ENCODE measurements at places on chromosomes 1 and 21. TPM values are rescaled to one million over a fixed set of nuclear protein-coding genes. Genes with fewer than 3 reads are reported as not detected.

PRRX1 gene
- total RNA-seq = 101 TPM

CHRM3 gene
- under 0.01 TPM for total RNA-seq

LIN28A gene
- not detected for total RNA-seq

OR14I1 gene
- total RNA-seq = not detected

KRTAP19-5 gene
- not detected for total RNA-seq

DDR2 gene
- total RNA-seq = 168 TPM

HENMT1 gene
- 4.2 TPM for total RNA-seq

SPOCD1 gene
- total RNA-seq = 44.0 TPM

CRYAA gene
- total RNA-seq = not detected

HUNK gene
- not detected for total RNA-seq

SLC2A5 gene
- 5.6 TPM for total RNA-seq

CIART gene
- 4.8 TPM for total RNA-seq

CFAP107 gene
- not detected for total RNA-seq

SLC1A7 gene
- total RNA-seq = 0.58 TPM

LCE1E gene
- not detected for total RNA-seq

SPAG17 gene
- total RNA-seq = under 0.01 TPM

CYP4Z1 gene
- total RNA-seq = not detected

DHRS3 gene
- 234 TPM for total RNA-seq

Data from regular cardiac myocyte (primary cell).